ENCODE measurements at places on chromosomes 1 and 21.

GRCh38 chr21:37916310-37917051 is at the start of gene KCNJ6:
KCNJ6 (minus strand) TSS chr21:37916457; CDS start chr21:37840682, 75,775 bp downstream.
- DNase-seq: no peak

DNA sequence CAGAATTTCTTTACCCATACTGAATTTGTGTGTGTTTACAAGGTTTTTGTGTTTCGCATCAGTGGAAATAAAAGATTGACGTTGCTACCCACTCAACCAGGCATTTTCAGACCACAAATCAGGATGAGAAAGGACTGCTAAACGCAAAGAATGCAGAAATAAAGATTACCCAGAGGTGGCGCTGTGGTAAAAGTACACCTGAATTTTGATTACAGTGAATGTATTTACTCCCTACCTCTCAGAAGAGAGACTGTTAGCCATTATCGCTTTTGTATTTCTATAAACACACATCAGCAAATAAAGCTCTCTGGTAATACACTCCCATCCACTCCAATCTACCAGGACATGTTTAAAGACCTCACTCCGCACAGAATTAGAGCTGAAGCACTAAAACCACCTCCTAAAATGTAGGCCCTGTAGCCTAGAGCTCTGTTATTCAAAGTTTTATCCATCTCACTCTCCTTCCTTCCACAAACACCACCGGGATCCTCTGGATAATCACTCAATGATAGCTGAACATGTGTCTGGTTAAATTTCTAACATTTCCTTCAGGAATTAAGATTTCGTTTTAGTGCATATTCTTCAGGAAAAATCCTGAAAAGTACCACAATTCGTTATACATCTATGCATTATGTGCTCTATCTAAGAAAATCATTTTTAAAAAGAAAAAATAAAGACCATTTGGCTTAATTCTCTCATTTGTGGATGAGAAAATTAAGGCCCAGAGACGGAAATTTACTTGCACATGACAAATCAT is 2.5 kb upstream of the LMO4 start:
- DNase-seq: peak; percentile 38

GRCh38 chr1:72170246-72170645 is 112.1 kb downstream of the NEGR1 start:
- DNase-seq: no peak

DNA sequence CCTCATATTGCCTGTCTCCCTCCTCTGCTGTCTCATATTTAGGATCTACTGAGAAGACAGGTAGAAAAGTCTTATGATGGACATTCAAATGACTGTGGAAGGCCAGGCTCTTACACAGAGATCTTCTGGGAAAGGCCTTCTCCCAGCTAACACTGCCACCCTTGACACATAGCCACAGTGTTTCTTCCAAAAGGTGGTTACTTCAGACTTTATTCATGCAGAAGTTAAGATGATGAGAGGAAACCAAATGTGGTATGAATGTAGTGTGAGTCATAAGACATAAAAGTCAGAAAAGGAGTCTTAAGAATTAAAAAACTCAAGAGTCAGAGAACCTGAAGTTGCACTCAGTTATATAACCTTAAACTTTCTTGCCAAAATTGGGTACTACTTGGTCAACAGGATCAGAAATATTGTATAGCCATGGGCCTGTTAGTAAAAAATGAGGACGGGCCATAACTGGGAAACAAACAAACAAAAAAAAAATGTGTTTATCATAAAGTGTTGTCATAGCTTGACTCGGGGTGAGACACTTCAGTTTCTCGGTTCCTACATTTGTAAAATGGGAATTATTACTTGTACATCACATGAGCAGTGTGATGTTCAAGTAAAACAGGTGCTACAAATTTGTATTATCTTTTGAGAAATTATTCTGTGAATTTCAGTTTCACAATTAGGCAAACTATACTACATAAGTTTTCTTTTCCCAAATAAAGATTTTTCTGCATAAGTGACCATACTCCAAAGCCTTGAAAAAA is 1.2 kb upstream of the DENND1B start:
- DNase-seq: peak; percentile 44

DNA sequence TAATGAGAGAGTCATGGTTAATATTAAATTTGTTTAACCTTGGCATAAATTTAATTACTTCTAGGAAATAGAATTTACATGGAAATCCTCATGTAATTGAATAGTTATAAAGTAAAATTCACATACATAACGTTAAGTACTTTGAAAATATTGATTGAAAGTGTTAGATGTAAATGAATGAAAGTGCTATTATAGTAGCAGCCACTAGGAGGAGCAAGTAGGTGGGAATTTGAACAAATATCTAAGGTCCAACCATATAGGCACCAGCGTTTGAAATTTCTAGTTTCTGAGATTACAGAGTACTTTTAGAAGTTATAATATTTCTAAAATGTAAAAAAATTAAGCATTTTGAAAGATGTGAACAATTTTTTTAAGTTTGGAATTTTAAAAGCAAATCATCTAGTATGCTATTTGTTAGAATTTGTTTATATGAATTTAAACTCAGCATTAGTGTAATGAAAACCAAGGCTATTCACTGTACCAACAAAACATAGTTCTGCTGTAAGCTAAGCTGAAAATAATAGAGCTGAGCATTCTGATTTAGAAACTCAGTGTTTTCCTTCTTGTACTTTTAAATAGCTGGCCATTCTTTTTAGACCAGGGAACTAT is 3.3 kb downstream of the B3GALT2 start:
- DNase-seq: no peak

GRCh38 chr1:147246910-147247655 is 4.6 kb downstream of the CHD1L start:
- DNase-seq: no peak

GRCh38 chr1:245056913-245057312 is 97.9 kb upstream of the KIF26B start:
- no peak for DNase-seq

- no peak for DNase-seq
These were observed 5.7 kb upstream of the PKN2 start for GRCh38 chr1:88678405-88678804.

- DNase-seq: no peak
These were observed 25.4 kb upstream of the LMX1A start for GRCh38 chr1:165381745-165382505.

DNA sequence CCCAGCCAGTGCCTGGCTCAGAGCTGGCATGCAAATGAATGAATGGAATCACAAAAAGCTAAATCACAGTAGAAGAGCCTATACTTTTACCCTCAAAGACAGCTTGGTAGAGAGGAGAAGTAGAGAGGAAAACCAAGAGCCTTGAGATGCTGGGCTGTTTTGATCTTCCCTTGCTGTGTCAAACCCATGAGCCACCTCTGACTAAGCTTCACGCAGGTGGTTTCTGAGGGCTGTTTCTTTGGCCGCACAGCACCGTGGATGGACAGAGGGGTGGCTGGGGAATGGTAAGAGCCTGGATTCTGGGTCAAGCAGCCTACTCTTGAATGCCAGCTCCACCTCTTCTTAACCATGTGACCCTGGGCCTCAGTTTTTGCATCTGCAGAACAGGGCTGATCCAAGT is 18.6 kb downstream of the ABCG1 start:
- peak; percentile 26 for DNase-seq

- no peak for DNase-seq
These were observed 97.9 kb upstream of the EXO1 start for GRCh38 chr1:241749945-241750695.

- no peak for DNase-seq
These were observed 65.1 kb downstream of the PIK3CD start for GRCh38 chr1:9716404-9717192.

- DNase-seq: no peak
These were observed 24.4 kb upstream of the FAAH start for GRCh38 chr1:46369542-46370213.

GRCh38 chr1:20290624-20291597 is at the start of gene VWA5B1:
VWA5B1 (plus strand) TSS chr1:20290875; CDS start chr1:20310602, 19,727 bp downstream.
- DNase-seq: no peak

DNA sequence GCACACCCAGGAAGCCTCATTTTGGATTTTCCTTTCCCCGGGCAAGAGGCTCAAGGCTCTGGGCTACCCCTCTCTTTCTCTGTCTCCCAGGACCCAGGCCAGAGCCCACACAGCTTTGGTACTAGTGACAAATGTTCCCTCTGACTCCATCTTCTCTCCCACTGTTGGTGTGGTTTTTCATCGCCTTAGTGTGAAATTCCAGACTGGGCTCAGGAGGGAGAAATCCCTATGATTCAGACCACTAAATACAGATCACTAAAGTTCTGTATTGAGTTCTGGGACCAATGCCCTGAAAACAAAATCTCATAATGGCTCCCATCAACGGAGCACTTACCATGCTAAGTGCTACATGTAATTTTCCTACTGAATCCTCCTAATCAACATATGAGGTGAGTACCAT is 26.1 kb downstream of the IQGAP3 start:
- DNase-seq: no peak

- DNase-seq: no peak
These were observed 3.6 kb downstream of the RXRG start for GRCh38 chr1:165441166-165441880.

GRCh38 chr1:59481881-59482505 is 185.1 kb downstream of the FGGY start:
- DNase-seq: no peak

DNA sequence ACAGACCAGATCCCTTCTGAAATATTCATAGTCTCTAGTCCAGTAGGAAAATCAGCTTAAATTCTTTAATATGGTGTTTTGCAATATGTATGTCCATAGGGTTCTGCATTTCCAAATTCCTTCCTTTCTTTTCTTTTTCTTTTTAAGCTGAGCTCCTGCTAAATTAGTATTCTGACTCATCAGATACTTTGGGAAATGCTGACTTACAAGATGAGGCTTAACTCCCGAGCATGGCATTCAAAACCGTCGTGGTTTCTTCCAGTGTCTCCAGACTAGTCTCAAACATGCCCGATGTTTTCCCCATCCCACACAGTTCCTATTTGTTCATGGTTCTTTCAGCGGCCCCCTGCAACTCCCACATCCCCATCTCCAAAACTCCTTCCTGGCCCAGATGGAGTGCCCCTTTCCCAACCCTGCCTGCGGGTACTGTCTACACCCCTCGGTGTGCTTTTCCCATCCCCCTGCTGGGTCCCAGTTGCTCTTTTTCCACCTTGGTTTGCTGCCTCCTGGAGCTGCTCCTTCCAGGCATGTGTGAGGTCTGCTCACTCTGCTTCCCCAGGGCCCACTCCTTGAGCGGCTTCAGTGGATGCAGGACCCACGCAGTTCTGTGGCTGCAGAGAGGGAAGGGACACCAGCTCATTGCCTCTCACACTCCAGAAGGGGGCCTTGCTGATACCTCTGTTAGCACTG is 19.5 kb upstream of the ETV3 start:
- no peak for DNase-seq

- DNase-seq: no peak
These were observed 123.6 kb upstream of the C1orf174 start for GRCh38 chr1:4023678-4024077.

DNA sequence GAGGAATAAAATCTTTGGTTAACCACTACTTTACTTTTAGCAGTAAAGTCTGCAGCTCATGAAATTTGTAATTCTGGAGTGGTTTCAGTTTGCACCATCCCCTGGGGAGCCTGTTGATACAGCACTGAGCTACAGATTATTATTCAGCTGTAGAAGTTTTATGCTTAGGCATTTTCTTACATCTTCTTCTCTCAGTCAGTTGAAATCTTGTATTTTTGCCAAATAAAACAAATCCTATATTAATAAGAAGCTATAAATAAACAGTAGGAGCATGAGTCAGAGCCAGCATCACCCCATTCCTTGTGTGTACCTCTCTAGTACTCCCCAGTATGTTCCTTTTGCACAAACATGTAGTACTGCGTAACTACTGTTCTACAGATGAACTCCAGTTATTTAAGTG is 118.9 kb downstream of the ATF6 start:
- no peak for DNase-seq

DNA sequence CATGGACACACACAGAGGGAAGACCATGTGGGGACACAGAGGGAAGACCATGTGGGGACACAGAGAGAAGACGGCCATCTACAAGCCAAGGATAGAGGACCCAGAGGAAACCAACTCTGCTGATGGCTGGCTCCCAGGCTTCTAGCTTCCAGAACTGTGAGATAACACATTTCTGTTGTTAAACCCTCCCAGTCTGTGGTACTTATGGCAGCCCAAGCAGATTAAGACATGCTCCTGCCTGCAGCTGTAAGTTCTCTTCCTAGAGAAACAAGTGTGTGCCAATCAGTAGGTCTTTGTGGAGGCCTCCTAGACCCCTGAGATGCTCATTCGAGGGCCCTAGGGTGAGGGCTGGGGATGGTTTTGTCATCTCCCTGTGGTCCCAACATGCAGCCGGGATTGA is 2.7 kb downstream of the AGT start:
- DNase-seq: no peak

GRCh38 chr1:26337206-26337535 is 16.8 kb downstream of the CRYBG2 start:
- no peak for DNase-seq

DNA sequence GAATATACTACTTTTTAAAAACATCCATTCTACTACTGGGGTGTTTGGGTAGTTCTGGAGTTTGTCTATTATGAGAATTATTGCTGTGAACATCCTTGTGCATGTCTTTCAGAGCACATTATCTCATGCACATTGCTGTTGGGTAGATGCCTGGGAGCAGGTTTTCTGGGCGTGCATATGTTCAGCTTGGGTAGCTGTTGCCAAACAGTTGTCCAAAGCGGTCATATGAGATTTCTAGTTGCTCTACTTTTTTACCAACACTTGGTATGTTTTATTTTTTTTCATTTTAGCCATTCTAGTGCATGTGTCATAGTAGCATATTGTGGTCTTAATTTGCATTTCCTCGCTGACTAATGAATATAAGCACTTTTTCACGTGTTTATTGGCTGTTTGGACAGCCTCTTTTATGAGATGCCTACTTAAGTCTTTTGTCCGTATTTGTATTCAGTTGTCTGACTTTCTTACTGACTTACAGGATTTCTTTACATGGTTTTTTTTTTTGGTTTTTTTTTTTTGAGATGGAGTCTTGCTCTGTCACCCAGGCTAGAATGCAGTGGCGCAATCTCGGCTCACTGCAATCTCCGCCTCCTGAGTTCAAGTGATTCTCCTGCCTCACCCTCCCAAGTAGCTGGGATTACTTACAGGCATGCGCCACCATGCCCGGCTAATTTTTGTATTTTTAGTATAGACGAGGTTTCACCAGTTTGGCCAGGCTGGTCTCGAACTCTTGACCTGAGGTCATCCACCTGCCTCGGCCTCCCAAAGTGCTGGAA is 18.1 kb downstream of the ZDHHC18 start:
- DNase-seq: no peak

DNA sequence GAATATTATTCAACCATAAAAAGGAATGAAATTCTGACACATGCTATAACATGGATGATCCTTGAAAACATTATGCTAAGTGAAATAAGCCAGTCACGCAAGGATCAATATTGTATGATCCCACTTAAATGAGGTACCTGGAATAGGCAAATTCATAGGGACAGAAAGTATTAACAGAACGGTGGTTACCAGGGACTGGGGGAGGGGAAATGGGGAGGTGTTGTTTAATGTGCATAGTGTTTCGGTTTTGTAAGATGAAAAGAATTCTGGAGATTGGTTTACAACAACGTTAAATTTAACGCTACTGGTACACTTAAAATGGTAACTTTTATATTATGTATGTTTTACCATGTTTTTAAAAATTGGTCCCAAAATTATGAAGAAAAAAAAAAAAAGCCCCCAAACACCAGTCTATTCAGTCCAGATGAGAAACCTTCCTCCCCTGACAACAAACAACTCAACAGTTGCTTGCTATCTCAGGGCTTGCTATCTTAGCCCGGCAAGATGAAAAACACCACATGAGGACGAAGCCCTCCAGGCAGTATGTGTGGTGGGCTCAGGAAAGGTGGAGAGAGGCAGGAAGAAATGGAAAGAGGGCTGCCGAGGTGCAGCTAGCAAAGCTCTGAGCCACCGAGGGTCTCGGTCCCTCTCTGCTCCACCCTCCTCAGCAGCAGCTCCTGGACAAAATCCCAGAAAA is 8.5 kb downstream of the NUAK2 start:
- DNase-seq: no peak

GRCh38 chr1:222167896-222168295 is 380.0 kb downstream of the HHIPL2 start:
- DNase-seq: no peak
